ENCODE measurements at places on chromosomes 2 and 18.

DNA sequence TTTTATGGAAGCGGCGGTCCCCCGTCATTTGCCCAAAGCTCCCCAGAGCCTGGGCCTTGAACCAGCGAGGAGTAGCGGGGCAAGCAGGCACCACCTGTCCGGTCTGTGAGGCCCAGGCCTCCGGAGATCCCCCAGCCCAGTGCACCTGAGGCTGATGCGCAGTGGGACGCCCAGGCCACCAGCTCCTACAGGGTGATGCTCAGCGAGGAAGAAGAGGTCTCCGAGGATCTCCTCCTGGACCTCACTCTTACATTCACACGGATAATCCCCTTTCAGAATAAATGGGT is 220.2 kb downstream of the NDUFA10 start:
- no peak for DNase-seq

DNA sequence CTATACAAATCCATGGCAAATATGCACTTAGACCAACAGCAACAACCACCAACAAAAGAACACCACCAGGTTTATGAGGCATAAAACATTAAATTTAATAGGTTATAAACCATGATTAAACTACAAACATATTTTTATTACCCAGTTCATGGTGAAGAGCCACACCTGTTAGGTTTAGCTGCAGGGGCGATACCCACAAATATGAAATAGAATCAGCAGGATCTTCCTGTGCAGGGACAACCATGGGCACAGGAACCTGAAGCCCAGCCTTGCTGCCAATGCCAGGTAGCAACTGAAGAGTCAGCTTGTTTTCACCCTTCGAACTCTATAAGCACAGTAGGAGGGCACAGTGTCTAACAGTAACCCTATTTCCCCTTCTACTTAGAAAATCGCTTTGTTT is 675.0 kb downstream of the SATB2 start:
- DNase-seq = no peak

GRCh38 chr2:58215429-58215828 is 25.7 kb downstream of the FANCL start:
- no peak for DNase-seq

DNA sequence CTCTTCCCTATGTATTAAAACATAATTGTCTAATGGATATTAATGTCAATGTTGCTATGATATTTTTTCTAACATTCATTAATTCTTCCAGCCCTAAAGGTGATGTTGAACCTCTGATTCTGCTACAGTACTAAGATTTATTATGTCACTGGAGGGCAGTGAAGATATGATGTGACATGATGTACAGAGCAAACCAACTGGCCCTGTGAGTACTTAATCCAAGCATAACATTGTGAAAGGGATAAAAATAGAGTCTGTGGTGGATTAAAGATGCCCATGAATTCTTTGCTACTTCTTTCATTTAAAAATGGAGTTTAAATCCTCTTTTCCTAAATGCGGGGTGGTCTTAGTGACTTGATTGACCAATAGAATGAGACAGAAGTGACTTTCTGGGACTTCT is 51.8 kb downstream of the IL1R2 start:
- DNase-seq = no peak

DNA sequence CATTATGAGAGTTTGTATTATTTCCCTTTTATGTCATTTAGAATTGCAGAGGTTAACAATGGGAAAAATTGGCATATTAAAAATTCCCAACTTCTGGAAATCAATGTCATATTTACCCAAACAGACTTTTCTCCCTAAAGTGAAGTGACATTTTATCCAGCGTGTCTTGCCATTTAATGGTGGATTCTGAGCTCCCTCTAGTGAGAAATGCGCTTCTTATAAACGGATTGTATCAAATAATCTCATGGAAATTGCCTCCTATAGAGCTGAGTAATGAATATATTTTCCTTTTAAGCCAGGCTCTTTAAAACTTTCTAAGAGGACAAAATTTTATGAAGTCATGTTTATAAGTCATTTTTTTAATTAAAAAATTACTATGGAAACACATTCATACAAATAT is 5.7 kb upstream of the GCFC2 start:
- DNase-seq = no peak
